ENCODE measurements at places on chromosomes 2 and 18. TPM values are rescaled to one million over a fixed set of nuclear protein-coding genes. Genes with fewer than 3 reads are reported as not detected.

ANKRD62 gene
- total RNA-seq, result 0.19 TPM

- H3K4me3 ChIP-seq, result no peak overlapping the region
- H3K36me3 ChIP-seq, result no peaks in the 10 kb centered on the region
- no peak for DNase-seq
- no peaks in the 10 kb centered on the region for H3K27me3 ChIP-seq
Measured at GRCh38 chr2:146324951-146325350, 1519.9 kb upstream of the ACVR2A start.

- no peak for DNase-seq
- H3K4me1 ChIP-seq, result no peaks in the 10 kb centered on the region
- H3K4me3 ChIP-seq, result no peak overlapping the region
- H3K36me3 ChIP-seq, result no peaks in the 10 kb centered on the region
- H3K27me3 ChIP-seq, result no peaks in the 10 kb centered on the region
- no peak overlapping the region for H3K27ac ChIP-seq
Measured at GRCh38 chr2:223914324-223914723, 30.8 kb downstream of the WDFY1 start.

KRTCAP3 gene
- total RNA-seq, result 91.8 TPM

DNA sequence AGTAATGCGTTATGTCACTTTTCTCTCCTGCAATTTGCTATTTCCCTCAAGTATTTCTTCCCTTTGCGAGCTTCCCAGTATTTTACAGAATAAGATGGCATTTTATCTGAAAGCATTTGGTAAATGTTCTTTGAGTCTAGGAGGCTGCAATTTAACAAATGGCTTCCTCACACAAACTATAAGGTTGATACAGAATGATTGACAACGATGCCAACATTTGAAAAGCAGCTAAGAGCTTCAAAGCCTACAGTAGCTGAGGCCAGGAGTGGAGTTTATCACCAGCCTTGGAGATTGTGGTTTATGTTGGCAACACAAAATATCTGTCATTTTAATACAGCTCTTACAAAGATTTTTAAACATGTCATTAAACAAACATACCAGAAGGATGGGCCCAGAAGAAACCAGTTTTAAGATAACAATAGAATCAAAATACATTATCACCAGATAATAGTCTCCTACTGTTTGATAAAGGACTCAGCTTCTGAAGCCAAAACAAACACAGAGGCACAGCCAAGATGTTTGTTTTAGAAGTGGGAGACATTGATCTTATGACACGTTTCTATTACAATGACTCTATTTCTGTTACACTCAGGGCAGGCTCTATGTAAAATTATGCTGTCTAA, 711.4 kb upstream of the ACVR2A start:
- no peak overlapping the region for H3K27ac ChIP-seq
- no peak overlapping the region for H3K4me3 ChIP-seq
- H3K4me1 ChIP-seq, result no peaks in the 10 kb centered on the region
- no peaks in the 10 kb centered on the region for H3K36me3 ChIP-seq
- no peak for DNase-seq
- no peaks in the 10 kb centered on the region for H3K27me3 ChIP-seq

MBD5 gene
- total RNA-seq, result 26.7 TPM

DNA sequence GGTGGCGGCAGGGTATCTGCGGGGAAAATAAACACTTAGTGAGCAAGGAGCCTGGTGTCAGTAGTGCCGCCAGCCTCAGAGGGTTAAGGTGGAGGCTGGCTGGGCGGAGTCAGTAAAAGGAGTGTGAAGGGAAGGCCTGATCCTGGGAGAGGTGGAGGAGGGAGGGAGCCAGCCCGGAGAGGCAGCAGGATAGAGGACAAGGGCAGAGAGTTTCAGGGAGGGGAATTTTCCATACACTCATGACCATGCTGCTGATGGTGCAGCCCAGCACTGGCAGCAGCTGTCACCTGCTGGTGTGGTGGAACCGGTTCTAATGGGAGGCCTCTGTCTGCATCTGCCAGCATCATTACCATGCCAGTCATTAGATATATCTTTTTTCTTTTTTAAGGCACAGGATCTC, 2.0 kb upstream of the TEX44 start:
- no peak for DNase-seq
- no peaks in the 10 kb centered on the region for H3K27me3 ChIP-seq
- no peak overlapping the region for H3K4me3 ChIP-seq
- H3K36me3 ChIP-seq, result no peaks in the 10 kb centered on the region
- H3K27ac ChIP-seq, result no peak overlapping the region
- no peaks in the 10 kb centered on the region for H3K4me1 ChIP-seq

GRCh38 chr18:72762515-72763122, 105.2 kb downstream of the NETO1 start:
- no peak for DNase-seq
- no peak overlapping the region for H3K27ac ChIP-seq
- H3K4me3 ChIP-seq, result no peak overlapping the region
- H3K4me1 ChIP-seq, result no peaks in the 10 kb centered on the region
- H3K36me3 ChIP-seq, result no peaks in the 10 kb centered on the region

- DNase-seq, result no peak
- H3K4me3 ChIP-seq, result no peak overlapping the region
- no peaks in the 10 kb centered on the region for H3K36me3 ChIP-seq
- H3K27ac ChIP-seq, result no peak overlapping the region
Measured at GRCh38 chr2:21396252-21396651, 272.5 kb downstream of the TDRD15 start.

DNA sequence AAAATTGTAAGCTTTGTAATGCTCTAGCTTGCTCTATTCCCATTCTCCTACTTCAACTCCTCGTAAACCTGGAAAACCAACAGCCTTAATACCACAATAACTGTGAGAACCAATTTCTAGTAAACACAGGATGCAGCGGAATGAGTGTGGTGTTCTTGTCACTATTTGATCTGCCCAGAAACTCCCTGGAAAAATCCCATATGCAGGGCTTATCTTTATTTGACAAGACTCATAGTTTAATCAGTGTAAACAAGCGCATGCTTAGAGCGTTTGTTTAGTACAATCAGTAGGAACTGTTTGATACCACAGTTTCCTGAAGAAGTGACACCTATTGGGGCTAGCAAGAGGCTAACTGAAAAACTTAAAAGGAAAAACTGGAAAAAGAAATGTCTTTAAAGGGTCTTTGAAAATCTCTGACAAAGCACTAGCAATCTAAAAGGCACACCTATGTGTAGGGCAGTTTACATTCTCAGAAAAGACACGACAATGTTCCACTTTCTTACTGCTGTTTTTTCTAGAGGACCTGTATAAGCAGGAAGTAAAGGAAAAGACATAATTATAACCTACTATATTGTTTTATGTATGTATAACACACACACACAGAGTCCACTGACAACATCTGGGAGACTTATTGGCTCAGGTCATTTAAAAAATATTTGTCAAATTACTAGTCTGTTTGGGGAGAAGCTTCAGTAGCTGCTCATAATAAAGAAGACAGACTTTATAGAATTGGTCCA, 241.4 kb upstream of the KLHL14 start:
- no peaks in the 10 kb centered on the region for H3K36me3 ChIP-seq
- H3K4me1 ChIP-seq, result no peaks in the 10 kb centered on the region
- peak; percentile 25 for DNase-seq
- peak overlapping the region; percentile 46 for H3K27ac ChIP-seq
- no peak overlapping the region for H3K4me3 ChIP-seq

- H3K27ac ChIP-seq, result no peak overlapping the region
- H3K36me3 ChIP-seq, result no peaks in the 10 kb centered on the region
- H3K4me1 ChIP-seq, result no peaks in the 10 kb centered on the region
- H3K27me3 ChIP-seq, result no peaks in the 10 kb centered on the region
- no peak overlapping the region for H3K4me3 ChIP-seq
Measured at GRCh38 chr2:10466801-10467200, 18.7 kb upstream of the ODC1 start.

LINC00305 gene
- total RNA-seq, result not detected

- H3K27me3 ChIP-seq, result no peaks in the 10 kb centered on the region
- DNase-seq, result no peak
- no peak overlapping the region for H3K4me3 ChIP-seq
Measured at GRCh38 chr2:196314780-196315179, 143.4 kb upstream of the STK17B start.

DNA sequence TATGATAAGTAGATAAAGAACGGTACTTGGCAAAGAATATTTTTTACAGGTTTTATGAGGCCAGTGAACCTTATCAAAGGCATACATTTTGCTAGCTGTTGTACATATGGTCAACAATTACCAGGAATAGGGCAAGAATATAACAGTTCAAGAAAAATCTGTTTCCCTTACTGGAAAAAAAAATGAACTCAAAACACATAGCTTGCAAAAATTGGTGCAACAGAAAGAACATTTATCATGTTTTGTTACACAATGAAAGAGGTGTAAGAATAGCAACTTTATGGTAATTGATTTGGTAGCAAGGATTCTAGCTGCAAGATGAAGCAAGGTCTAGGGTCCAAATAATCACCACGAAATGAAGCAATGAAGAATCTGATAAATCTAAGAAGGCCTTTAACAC, 41.6 kb downstream of the TTC21B start:
- no peaks in the 10 kb centered on the region for H3K4me1 ChIP-seq
- H3K36me3 ChIP-seq, result no peaks in the 10 kb centered on the region
- H3K27me3 ChIP-seq, result no peaks in the 10 kb centered on the region
- H3K4me3 ChIP-seq, result no peak overlapping the region

DNA sequence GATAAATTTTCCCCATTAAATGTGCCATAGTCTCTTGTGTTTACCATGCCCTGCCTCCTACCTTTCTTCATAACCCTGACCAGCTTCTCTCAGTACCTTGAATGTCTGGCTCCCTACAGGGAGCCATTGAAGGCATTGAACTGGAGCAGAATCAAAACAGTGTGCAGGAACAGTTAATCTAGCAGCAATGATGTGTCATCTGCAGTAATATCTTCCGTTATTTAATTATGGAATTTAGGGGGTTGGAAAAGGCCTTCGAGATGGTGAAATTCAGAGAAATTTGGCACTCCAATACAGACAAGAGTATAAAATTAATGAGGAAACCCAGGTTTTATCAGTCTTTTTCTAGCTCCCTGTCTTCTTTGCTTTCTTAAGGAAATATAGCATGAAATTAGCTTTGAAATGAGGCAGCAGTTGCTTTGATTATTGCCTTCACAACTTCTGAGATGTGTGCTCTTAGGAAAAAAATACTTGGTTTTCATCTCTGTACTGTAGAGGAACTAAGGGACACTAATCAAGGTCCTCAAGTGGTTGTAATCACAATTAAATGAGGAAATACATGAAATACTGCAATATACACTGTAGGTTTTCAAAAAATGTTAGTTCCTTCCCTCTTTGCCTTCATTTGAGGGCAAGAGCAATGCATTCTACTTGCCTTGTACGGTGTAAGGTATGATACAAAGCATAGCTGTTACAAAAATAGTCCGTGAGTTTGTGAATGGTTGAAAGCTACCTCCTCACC, 369.1 kb downstream of the SETBP1 start:
- no peaks in the 10 kb centered on the region for H3K4me1 ChIP-seq
- no peak for DNase-seq

GRCh38 chr2:175001566-175001965, 3.6 kb downstream of the CHN1 start:
- no peak for DNase-seq
- H3K27me3 ChIP-seq, result peaks cover 15% of the 10 kb centered on the region
- H3K4me1 ChIP-seq, result peaks cover 5% of the 10 kb centered on the region
- H3K27ac ChIP-seq, result no peak overlapping the region
- H3K36me3 ChIP-seq, result no peaks in the 10 kb centered on the region

All from colonic mucosa (tissue), 4 donors.